ENCODE measurements at places on chromosomes 5 and 9.

GRCh38 chr9:113621309-113621791, 157.8 kb downstream of the RGS3 start:
- no peak for DNase-seq

- DNase-seq, result no peak
Measured at GRCh38 chr9:14097666-14098415, 216.1 kb downstream of the NFIB start.

DNA sequence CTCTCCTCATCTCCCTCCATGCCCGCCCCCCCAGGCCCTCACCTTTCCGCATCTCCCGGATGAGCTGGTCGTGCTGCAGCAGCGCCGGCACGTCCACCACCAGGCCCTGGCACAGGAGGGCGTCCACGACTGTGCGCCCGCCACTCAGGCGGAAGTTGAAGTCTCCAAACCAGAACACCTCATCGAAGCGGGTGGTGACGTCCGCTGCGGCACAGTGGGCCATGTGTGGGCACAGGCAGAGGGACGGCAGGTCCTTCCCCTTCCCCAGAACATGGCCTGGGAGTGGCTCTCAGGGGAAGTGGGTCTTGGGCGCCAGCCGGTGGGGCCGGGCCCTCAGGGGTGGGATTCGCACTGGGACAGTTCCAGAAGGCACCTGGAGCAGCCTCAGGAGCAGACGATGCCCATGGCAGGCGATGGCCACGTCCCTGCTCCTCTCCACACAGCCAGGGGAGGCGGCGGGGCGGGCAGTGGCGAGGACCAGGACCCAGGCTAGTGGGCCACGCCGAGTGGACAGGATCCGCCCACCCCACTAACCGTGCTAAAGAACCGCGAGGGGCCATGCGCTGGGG, 7.8 kb downstream of the INPP5E start:
- DNase-seq, result no peak

DNA sequence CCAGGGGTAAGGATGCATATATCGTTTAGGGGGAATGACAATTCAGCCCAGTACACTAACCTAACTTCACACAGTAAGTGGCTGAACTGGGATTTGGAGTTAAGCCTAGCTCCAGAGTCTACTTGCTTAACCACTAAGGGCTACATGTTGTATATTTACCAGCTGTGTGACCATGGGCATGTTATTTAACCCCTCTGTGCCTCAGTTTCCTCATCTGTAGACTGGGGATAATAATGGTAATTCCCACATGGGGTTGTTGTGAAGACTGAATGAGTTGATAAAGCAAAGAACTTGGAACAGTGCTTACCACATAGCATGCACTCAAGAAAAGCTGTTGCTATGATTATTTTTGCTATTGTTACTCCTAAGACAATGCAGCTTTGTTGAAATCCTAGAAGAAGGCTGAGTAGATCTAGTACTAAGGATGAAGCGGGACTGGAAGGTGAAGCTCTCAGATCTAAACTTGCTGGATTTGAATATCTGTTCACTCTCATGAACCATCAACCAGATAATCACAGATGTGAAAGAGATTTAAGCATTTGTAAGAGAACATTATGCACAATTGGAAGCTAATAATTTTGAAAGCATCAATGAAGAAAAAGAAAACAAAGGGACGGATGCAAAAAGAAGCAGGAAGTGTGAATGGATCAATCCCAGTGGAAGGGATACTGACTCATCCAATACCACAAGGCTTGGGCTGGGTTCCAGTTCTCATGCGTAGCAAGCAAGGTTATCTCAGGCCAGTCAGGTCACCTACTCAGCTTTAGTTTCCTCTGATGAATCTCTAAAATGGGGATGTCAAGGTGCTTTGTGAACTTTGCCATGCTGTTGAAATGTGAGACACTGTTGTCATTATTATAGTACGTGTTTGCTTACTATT, 78.5 kb upstream of the TBC1D2 start:
- no peak for DNase-seq

GRCh38 chr5:131899686-131900085, 45.8 kb downstream of the MEIKIN start:
- DNase-seq, result no peak

DNA sequence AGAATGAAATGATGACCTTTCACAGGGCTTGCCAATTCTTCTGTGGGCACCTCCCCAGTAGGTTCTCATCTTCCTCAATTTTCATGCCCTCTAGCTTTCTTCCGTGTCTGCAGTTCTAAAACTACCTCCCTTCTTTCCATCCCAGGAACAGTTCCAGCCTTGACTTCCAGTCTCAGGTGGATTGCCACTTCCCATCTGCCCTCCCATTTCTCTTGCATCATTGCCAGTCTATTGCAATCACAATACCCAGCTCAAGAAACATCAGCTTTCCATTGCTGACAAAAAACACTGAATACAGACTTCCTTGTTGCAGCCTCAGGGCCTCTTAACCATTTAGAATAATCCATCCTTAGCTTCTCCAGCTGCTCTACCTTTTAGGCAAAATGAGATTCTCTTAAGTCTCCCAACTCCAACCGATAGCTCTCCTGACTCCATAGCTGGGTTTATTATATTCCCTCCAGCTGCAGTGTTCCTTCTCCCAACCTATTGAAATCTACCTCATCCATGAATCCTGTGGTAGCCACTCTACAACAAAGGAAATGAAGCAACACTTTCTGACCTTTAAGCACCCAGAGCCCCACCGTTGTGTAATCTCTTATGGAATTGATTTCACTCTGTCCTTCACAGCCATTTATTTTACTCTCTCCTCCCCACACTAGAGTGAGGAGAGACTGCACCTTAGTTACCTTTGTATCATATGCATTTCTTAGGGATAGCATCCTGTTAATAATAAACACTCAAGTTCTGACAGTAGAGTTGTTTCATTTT, 75.6 kb upstream of the PCA3 start:
- no peak for DNase-seq

DNA sequence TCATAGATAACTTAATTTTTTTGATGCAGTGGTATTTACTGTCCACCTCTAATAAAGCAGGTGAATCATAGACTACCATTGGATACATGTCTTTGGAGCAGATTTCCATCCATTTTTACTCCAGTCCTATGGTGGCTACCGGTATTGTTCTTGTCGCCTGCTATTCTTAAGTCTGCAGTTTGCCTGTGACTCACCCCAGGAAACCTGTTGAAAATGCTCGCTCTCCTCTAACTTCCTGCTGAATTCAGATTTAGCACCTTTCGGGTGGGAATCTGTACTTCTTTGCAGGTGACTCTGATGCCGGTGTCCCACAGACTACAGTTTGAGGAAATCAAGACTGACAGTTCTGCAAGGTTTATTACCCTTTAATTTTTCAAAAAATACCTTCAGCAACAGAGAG, 58.8 kb upstream of the DHFR start:
- DNase-seq, result no peak

DNA sequence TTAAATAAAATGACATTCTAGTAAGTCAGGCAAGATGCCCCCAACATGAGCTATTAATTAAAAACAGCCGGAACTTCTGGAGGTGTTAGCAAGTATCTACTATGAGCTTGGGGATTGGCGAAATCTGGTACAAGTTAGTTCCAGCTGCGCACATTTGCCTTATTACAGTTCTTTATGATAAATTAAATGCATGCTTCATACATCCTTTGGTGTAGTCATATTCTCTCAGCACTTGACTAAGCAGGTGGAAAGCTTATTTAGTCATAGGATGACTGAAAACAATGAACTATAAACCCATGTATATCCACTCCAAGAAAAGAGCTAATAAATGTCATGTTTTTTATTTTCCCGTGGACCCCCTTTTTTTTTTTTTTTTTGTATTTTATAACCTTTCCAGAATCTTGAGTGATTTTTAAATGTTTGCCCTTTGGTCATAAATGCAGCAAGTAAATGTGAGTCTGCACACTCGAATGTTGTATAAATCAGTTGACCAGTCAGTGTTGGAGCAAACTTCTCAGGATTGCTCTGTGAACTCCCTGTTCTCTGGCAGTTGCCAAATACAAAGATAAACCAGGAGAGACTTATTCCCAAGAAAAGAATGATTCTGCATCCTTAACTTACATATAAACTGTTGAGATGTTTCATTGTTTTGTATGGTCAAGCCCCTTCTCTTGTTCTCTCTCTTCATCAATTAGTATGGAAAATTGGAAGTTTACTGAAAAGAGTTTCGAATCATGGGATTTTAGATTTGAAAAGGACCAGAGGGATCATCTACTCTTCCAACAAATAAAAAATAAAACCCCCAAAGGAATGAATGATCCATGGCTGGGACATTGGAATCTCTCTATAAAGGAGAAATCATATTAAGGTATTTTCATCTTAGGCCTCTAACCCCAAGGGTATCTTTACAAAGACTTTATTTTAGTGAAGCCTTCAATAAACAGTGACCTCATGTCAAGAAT, 38.3 kb downstream of the PIK3R1 start:
- no peak for DNase-seq

DNA sequence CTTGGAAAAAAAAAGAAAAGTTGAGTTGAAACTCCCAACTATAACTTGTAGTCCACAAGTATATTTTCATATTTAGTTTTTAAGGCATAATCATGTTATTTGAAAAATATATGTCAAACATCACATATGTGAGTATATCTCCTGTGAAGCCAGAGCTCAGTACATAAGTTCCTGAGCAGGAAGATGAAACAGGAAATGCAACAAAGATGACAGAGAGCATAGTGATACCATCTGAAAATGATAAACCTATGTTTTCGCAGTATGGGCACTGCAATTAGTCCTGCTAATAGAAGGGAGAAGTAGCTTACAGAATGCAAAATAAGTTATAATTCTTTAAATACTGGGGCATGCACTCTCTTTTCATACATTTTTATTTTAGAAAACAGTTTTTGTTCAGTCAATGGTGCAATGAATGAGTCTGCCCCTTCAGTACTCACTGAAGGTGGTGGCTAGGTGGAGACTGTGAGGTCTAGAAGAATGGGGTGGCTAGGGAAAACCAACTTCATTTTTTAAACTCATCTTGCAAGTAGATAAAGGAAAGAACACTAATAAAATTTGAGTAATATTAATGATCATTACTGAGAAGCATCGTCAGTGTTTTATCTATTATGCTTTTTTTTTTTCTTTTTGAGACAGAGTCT, 54.1 kb upstream of the FYB1 start:
- no peak for DNase-seq

GRCh38 chr9:114693248-114693855, 11.4 kb upstream of the TEX48 start:
- no peak for DNase-seq

GRCh38 chr9:4614627-4615026, 47.5 kb upstream of the PLPP6 start:
- DNase-seq, result no peak

GRCh38 chr5:106086352-106086751, 1584.4 kb downstream of the EFNA5 start:
- DNase-seq, result no peak

- DNase-seq, result no peak
Measured at GRCh38 chr5:95910521-95910920, 51.1 kb downstream of the ELL2 start.

GRCh38 chr5:15002791-15003190, 131.2 kb upstream of the ANKH start:
- DNase-seq, result no peak

DNA sequence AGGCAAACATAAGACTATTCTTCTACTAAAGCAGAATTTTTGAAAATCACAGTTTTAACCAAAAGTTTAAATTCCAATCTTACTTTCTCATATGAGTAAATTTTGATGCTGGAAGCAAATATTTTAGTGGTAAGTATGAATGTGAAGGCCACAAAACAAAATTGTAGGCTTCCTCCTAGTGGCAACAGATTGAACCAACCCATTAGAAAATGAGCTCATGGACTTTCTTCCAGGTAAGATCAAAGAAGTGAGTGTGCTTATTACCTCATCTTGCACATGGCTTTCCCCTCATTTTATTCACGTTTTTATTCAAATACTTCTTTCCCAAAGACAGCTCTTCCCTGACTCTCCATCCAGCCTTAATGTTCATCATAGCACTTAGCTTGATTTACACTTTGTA, 16.5 kb upstream of the RLN2 start:
- DNase-seq, result no peak

DNA sequence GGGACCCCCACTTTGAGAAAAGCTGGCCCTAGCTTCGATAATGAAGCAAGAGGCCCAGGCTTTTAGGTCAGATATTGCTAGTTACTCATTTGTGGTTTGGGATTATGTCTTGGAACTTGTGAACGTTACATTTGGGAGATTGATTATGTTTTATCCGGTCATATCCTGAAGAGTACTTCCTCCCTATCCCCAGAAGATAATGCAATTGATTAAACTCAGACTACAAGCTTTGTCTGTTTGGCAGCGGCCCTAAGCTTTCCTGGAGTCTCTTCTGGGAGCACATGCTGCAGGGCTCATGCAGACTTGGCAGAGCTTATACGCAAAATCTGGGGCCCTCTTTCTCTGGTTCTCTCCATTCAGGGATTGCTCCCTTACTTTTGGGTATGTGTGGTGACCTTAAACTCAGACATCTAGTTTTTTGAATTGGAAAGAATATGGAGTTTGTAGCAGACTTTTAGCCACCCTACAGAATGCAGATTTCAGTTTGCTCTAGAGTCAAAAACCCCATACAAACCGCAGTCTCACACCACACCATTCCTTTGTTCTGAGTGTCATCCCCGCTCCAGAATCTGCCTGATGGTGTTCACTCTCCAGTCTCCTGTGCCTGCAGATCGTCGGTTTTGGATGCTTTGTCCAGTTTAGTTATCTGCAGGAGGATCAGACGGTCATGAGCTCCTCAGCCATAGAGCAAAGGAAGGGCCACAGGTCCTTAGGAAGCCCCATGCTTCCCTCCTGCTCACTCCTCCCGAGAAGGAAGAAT, 449.5 kb upstream of the TRPC7 start:
- no peak for DNase-seq

- no peak for DNase-seq
Measured at GRCh38 chr9:138118601-138119071, 241.1 kb downstream of the CACNA1B start.

- DNase-seq, result no peak
Measured at GRCh38 chr5:150044712-150045111, 41.6 kb downstream of the CSF1R start.

- no peak for DNase-seq
Measured at GRCh38 chr5:149310947-149311658, 34.2 kb upstream of the GRPEL2 start.

GRCh38 chr9:96680812-96681499, 25.8 kb upstream of the PRXL2C start:
- DNase-seq, result no peak

DNA sequence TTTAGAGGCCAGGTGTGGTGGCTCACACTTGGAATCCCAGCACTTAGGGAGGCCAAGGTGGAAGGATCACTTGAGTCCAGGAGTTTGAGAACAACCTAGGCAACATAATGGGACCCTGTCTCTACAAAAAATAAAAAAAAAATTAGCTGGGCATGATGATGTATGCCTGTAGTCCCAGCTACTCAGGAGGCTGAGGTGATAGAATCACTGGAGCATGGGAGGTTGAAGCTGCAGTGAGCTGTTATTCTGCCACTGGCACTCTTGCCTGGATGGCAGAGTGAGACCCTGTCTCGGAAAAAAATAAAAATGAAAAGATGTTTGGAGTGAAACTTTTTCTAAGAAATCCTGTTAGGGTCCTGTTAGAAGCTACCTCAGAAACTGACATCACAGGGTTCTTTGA, 24.2 kb downstream of the OCLN start:
- no peak for DNase-seq

Data from naive thymus-derived CD8-positive, alpha-beta T cell (primary cell).